ENCODE measurements at places on chromosomes 13 and 19.
A peak's percentile ranks its signal among the peaks of the same experiment; 100 is the strongest.

DNA sequence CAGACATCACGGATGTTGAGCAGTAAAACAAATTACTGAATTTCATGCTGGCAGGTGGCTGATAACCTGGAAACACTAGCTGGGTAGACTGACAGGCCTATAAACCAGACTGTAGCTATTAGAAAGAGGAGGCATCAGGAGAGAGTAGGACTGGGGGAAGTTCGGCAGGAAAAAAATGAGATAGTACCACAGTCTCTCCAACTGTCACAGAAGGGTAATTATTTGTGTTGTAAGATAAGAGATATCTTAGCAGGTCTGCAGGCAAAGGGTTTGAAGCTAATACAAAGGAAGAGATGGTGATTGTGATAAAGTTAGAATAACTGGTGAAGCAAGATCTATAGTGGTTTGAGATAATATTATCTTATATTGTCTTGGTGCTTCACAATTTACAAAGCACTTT is 41.7 kb downstream of the MIPEP start:
- DNase-seq: no peak

DNA sequence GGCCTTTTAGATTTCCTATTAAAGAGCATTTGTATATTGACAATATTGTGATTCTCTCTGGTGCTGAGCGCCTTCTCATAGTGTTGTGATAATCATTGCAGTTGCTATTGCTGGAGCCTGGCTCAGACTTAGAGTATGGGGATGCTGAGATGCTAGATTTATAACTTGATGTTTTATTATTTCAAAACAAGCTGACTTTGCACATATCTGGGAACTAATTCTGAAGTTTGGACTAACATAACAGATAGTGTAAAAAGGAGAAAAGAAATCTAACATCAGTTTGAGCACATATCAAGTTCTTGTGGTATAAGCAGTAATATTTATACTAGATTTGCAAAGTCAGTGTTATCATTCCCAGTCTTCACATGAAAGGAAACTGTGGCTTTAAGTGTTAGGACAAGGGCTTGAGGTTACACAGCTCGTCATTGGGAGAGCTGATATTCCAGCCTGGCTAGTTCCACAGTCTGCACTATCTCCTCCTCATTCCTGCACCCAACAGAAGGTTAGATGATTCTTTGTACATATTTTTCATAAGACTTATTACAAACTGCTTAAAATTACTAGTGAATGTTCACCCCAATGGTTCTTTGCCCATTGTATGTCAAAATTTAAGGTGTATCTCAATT is 279.8 kb downstream of the MTUS2 start:
- DNase-seq: no peak

GRCh38 chr19:33688171-33688992 is 66.6 kb downstream of the CHST8 start:
- no peak for DNase-seq

GRCh38 chr19:17706750-17707181 is 12.5 kb upstream of the MAP1S start:
- DNase-seq: no peak

DNA sequence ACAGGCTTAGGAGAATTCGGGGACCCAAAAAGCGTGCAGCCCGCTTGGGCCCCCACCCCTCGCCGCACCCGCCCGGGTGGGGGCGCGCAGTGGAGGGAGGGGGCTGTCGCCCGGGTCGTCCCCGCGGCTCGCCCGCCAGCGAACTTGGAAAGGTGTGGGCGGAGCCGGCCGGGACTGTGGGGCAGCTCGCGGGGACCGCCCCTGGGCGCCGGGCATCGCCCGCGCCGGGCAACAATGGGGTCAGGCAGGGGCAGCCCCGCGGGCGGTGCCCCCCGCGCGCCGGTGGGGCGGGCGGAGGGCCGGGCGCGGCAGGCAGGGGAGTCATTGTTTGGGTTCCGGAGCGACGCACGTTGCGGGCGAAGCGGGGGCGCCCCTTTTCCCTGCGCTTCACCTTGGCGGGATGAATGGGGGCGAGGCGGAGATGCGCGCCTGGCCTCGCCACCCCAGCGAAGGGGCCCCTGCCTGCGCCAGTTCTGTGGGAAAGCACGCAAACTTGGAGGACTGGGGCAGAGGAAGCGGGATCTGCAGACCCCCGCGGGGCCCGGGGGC is 647 bp upstream of the KLF12 start:
- peak; percentile 39 for DNase-seq

- no peak for DNase-seq
Observed at GRCh38 chr13:70568571-70568970, 460.3 kb upstream of the KLHL1 start.

DNA sequence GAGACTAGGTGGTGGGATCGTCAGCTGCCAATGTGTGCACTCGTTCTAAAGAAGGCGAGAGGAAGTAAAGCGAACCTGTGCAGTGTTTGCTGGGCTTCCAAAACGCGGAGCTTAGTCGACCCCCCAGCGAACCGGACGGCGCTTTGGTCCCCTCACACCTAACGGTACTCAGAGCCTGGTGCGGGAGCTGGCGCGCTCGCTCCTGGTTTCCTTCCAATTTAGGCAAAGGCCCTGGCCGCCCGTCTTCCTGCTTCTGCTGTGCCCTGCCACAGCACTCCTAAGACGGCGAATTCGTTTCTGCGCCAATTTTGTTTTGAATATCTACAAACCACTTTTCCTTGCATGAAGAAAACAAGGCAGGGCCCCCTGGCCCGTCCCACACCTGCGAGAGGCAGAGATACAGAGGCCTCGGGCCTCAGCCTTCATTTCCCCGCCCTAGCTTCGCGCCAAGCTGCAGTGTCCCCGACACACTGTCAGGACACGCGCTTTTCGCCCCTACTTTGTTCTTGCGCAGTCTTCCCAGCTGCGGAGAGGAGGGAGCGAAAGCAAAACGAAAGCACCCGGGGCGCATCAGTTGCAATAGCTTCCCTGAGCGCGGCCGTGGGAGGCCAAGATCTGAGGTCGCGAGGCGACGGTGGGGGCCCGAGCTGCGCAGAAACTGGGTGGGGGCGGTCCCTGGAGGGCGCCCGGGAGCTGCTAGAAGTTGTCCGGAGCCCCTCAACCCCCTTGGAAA is 111.9 kb downstream of the KCNRG start:
- DNase-seq: peak; percentile 47

DNA sequence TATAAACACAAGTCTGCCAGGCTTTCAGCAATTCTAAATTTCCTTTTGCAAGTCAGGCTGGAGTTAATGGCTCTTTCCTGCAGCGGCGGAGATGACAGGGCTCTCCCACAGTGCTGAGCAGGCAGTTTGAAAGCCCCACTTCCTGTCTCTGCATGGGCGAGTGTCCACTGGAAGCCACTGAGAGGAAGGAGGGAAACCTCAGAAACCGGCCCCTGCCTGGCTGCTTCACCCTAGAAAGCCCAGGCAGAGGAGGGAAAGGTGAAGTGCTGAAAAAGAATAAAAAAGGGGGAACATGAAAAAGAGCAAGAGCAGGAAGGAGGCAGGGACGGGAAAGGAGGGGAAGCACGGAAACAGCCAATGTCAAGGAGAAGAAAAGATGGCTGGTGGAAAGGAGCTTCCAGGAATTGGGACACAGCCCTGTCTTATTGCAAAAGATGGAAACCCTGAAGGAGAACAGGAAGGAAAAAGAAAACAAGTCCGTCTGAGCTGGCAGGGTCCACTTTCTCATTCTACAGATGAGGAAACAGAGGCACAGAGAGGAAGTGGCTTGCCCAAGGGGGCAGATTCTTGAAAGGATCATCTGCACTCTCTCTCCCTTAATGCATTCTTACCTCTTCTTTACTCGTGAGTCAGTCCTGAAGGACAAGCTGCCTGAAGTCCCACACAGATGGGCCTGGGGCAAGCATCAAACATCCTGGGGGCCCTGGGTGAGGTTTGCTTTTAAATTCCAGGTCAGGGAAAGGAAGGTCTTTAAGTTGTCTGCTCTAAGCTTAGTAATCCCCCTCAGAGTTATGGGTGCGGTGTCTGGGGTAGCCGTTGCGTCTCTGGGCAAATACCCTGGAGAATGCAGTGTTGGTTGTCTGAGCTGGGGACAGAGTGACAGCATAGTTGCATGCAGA is 38.8 kb upstream of the ALOX5AP start:
- no peak for DNase-seq

- peak; percentile 27 for DNase-seq
Observed at GRCh38 chr13:30355384-30355699, 48.0 kb upstream of the KATNAL1 start.

GRCh38 chr13:43005460-43006236 is 13.6 kb upstream of the EPSTI1 start:
- DNase-seq: no peak

DNA sequence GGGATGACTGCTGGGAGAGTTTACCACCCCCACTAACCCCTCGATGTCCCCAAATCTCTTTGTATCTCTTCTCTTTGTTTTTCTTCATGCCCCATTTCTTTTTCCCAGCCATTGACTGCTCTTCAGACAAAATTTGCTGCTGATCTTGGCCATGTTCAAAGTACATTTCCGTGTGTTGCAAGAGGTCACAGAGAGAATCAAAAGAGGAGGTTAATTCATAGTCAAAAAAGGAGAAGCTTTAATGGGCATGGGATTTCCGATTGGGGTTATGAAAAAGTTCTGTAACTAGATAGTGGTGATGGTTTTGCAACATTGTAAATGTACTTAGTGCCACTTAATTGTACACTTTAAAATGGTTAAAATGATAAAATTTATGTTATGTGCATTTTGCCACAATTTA is 121.1 kb downstream of the FLT1 start:
- no peak for DNase-seq

DNA sequence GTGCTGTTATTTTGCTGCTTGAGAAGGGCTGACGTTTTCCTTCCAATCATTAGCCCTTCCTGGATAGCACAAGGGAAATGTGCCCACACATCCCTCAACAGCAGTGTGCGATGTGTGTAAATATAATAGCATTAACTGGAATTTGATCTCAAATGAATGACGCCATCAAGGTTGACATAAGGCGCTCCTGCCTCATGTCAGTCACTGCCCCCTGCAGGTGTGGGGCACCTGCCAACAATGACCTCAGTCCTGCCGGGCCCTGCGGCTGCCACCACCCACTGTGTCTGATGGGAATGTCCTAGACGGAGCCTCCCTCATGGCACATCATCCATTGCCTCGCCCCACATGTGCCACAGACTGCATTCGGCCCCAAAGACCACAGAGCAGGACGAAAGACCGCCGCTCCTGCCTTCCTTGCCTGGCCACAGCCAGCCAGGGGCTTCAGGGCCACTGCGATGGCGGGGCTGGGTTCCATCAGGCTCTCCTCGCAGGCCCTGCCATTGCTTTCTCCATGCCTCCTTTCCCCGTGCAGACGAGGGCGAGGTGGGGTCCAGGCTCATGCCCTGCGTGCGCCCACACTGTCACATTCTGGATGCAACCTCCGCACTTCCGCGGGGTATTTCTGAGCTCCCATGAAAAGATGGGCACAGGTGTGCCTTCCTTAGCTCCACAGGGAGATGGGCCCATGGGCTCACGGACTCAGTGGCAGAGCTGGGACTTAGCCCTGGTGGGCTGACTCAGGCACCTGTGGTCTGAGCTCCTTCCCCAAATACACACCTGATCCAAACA is 146.7 kb downstream of the SOX1 start:
- no peak for DNase-seq

DNA sequence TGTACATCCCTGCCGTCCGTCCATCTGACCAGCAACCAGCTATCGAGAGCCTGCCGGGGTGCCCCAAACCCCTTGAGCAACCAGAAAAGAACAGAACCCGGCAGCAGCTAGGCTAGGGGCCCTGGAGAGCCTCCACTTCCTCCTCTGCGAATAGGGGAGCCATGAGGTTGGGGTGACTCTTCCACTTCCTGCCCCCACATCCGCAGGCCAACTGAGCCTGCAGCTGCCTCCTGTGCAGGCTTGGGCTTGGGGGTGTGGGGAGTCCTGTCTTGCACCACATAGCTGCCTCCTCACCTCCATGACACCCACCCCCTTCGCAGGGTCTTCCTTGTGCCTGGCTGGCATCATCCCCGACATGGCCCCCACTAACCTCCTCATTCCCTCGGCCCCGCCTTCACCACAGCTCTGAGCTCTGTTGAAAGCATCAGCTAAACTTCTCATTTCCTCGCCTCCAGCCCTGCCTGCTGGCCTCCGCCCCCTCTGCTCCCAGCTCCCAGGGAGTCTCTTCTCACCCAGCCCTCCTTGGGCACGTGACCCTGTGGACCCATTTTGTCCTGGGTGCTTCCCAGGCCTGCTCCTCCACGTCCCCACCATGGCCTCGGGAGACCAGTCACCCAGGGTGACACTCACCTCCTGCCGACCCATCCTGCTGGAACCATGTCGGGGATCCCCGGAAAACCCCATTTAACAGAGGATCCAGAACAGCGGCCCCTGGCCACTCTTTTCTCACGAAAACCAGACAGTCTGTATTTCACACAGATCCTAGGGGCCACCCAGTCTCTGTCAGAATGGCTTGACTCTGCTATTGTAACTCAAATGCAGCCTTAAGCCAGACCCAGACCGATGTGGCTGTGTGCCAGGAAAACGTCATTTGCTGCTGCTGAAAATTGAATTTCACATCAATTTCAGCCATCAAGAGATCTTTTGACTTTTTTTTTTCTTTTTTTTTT is 50.4 kb downstream of the MYO9B start:
- peak; percentile 50 for DNase-seq

DNA sequence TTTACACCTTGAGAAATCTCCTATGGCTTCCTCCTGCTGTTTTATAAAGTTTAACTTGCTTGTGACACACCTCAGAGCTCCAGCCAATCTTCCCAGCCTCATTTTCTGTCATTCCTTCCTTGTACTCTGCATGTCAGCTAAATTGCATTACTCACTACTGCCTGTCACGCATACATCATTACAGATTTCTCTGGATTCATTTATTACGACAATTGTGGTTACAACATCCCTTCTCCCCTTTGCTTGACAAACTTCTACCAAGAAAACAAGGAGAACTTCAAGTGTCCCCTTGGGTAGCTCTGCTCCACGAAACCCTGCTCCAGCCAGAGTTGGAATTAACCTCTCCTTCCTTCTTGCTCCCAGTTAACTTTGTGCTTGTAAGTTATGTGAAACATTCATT is 22.0 kb upstream of the GPR18 start:
- DNase-seq: no peak

GRCh38 chr13:106630650-106631049 is 62.7 kb upstream of the ARGLU1 start:
- DNase-seq: no peak

DNA sequence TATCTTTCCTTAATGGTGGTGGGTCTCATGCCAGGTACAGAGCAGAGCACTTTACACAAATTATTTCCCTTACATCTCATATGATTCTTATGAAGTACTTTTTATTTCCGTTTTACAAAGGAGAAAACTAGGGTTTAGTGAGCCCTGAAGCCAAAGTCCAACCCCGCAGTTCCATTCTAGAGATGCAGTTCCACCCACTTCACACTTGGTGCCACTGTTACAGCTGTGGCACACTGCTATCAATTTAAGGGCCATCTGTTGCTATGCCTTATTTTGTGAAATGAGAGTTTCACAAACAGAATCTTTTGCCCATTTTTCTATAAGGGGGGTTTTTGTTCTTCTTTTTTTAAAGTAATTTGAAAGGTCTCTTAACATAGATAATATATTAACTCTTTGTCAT is 12.9 kb downstream of the MIPEP start:
- DNase-seq: no peak

GRCh38 chr13:28611654-28612131 is 47.2 kb upstream of the POMP start:
- DNase-seq: no peak

All from activated CD4-positive, alpha-beta T cell treated with anti-CD3 and anti-CD28 coated beads for 1 hour (primary cell).